NCI-H774 (cell line): ENCODE measurements at places on chromosomes 2 and 18.

DNA sequence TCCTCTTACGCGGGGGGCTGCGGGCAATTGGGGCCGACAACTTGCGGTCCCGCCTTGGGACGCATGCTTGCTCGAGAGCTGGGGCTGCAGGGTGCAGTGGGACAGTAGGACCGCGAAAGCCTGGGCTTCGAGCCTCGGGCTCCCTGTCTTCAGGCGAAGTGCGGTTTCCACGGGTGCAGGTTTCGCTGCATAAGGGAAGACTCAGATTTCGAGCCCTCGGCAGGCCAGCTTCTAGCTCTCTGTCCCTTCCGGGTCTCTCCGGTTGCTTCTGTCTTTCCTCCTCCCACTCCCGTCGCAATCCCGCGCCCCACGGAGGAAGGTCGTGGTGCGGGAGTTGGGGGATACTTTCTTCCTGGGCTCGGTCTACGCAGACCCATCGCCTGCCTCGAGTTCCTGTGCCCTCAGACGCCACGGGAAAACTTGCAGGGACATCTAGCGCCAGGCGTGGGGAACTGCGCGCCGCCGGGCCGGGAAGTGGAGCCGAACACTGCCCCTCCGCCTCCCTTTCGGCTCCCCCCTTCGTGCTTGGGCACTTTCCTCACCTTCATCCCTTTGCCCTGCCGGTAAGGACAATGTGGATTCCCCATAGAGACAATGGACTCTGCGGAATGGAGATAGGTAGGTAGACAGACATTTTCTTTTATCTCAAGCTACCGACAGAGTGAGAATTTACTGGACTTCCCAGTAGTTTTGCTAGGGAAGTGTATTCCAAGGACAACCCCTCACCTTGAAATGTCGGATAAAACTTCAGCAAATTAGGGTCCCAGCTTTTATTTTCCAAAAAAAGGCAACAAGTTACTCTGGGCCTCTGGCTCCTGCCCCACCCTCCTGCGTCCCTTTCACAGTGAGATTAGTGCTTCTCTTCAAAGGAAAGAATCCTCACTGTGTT is 4.2 kb upstream of the HOXD13 start:
- peak; percentile 54 for DNase-seq

GRCh38 chr18:70116949-70117348 is 88.5 kb downstream of the RTTN start:
- no peak for DNase-seq

DNA sequence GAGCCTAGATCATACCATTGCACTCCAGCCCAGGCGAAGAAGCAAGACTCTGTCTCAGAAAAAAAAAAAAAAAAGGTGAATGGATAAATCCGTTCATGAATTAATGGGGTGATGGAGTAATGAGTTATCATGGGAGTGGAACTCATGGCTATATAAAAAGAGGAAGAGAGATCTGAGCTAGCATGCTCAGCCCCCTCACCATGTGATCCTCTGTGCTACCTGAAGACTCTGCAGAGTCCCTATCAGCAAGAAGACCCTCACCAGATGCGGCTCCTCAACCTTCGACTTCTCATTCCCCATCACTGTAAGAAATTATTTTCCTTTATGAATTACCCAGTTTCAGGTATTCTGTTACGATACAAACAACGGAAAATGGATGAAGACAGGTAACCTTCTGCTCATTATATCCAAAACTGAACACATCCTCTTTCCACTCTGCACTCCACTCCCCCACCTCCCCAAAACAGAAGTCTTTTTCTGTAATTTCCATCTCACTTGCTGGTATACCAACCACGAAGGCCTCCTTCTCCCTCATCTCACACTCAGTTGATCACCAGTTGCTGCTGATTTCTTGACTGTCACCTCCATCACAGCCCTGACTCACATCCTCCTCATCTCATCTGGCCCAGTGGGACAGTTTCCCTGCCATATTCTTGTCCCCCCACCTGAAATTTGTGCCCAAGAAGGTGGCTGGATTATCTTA is 8.8 kb downstream of the RETREG2 start:
- no peak for DNase-seq

- DNase-seq, result no peak
Measured at GRCh38 chr2:128504246-128505149, 185.8 kb upstream of the HS6ST1 start.

DNA sequence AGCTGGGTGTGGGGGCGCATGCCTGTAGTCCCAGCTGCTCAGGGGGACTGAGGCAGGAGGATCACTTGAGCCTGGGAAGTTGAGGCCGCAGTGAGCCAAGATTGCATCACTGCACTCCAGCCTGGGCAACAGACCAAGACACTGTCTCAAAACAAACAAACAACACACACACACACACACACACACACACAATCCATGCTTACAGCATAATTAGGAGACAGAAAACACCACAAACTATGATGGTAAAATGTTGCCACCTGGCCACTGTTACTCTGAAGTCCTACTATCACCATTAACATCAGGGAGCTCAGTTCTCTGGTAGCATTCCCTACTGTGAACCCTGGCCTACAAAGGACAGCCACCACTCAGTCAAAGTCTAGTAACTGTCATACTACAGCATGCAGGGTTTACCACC is 18.3 kb downstream of the DNPEP start:
- DNase-seq, result peak; percentile 35

DNA sequence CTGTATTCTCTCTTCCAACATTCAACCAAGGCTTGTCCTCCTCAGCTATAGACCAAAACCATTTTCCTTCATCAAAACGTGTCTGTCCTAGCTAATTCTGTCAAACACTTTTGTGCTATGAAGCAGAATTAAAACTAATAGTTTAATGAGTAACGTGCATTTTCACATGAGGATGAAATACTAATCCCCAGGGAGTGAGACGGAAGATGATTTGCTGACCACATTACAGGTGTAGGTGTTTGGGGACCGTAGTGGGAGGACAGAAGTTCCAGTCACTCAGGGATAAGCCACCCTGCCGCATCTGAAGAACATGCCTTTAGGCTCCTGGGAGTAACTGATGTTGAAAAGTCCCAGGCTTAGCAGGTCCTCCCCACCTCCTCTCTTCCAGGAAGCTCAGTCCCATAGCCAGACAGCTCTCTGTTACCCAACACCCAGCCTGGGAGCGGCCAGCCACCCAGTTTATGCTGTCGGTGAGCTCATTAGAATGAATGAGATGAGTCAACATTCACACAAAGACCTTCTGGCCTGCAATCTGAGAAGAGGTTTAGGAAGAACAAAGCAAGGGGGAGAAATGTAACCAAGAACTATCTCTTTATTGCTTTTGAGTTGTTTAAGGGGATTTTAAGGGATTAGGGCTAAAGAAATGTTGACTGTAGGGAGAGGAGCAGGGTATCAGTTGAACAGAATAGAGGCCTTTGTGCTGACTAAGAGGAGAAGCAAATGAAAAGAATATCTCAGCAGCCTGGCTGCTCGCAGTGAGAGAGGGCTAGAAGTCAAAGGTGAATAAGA is 122.5 kb downstream of the FOXI3 start:
- peak; percentile 73 for DNase-seq

DNA sequence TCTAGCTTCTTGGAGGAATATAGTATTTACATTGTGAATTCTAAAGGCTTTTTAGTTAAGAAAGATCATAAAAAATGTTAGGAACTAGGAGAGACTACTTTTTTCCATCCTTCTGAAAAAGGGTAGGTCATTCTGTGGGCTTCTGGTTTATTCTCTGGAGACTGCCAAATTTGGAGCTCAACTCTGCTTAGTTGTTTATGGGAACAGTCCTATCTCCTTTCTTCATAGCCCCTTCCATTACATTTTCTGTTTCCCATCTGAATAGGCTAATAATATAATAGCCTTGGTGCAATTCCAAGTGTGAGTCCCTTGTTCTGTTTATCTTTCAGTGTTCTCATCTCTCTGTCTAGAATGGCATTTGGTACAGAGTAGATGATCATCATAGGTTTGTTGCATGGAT is 15.6 kb downstream of the LAMA3 start:
- no peak for DNase-seq

GRCh38 chr18:47389210-47389609 is 137.8 kb upstream of the SKOR2 start:
- DNase-seq, result no peak

GRCh38 chr2:70002241-70002899 is 40.9 kb upstream of the ASPRV1 start:
- DNase-seq, result no peak

DNA sequence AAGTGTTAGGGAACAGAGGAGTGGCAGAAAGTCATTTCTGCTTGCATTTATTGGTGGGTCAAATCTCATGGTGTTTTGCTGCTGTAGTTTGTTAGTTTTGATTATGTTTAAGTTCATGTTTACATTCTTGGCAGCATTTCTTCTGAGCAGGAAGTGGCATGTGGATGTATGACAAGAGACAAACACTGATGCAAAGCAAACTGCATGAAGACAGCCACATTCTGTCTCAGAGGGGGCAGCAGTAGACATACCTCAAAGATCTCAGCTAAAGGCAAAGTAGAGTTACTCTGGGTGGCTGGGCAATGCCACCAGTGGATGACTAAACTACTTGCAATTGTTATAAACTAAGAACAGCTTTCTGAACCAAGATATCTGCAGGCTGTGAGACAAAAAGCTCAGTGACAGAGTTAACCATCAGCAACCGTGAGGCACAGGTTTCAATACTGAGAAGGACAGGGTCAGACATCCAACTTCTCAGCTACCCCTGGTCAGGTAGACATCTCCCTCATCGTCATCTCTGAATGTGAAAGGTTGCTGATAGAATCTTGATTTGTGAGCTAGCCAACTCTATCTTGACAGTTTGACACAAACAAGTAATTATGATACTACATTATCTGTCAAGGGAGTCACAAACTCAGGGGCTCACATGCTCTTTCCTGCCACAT is 16.4 kb downstream of the GALNT3 start:
- DNase-seq, result no peak

DNA sequence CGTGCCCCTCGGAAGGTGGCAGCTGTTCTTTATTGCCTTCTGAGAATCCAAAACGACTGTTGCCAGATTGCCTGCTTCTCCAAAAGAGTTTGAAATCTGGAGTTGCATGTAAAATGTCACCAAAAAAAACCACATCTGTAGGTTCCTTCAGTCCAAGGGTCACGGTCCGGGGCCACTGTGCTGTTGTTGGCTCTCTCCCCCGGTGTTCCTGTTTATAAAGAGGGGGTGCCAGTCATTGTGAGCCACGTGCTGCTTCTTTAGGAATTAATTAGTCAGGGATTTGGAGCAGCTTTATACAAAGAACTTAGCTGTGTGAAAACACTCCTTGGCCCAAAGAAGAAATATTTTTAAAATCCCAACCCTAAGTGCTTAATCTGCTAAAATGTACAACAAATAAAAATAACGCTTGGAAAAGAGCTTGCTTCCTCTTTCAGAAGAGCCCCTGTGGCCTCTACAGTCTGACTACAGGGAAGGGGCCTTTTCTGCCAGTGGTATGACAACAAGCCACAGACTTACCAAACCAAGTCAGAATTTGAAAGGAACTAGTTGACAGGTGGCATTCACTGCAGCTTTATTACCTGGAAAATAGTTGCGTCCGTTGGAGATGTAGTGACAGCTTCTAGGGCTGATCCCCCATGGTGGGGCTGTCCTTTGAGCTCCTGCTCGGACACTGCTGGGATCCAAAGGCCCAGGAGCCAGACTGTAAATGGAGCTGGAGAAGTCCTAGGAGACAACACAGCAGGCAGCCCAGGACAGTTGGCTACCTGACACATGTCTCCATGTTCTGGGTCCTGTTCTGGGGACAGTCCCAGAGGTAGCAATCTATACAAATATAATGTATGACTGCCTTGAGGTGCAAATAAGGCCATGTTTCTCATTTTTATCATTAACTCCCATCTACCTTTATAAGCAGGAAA is 84.5 kb upstream of the SLC1A4 start:
- no peak for DNase-seq

DNA sequence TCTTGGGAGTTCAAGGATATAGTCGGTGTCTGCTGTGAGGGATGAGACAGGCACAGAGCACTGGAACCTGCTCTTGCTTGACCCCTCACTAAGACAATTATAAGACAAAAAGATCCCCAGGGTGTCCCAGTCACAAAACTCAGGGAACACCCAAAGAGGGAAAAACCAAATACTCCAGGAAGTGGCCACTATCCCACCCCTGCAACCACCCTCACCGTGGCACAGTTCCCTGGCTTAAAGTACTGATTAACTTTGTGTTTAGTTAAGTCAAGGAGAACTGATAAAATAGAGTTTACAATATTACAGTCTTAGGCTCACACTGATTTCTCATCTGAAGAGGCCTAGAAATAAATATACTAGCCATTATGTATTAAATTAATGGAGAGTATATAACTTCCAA is 13.5 kb downstream of the IL36B start:
- no peak for DNase-seq
